ENCODE measurements at places on chromosomes 13 and 19.

GRCh38 chr19:29372461-29372860 lies 153.3 kb upstream of the VSTM2B start:
- DNase-seq = no peak

DNA sequence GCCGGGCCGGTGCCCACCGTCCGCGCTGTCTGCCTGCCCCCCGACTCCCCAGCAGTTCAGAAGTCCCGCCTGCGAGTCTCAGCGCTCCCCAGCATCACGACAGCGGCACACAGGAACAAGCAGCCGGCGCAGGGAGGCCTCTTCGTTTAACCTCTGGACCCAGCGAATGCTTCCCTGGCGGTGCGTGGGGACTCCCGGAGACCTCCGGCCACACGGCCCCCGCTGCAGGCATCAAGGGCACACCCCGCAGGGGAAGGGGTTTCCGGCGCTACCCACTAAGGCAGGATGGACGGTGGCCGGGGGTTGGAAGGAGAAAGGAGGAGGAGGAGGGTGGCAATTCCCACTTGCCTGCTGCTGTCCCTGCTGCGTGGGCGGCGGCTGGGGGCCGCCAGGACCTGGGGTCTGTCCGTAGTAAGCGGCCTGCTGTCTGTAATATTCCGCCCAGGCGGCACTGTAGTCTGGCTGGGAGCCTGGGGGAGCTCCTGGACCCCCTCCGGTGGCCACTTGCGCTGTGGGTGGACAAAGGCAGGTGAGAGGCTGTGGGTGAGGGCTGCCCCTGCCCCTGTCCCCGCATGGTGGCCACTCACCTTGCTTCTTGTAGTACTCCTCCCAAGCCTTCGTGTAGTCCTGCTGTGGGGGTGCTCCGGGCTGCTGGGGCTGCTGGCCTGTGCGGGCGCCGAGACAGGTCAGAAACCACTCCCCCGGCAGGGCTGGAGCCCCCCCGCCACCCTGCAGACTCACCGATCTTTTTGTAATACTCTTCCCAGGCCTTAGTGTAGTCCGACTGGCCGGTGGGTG lies 9.6 kb downstream of the KHSRP start:
- no peak for DNase-seq

- no peak for DNase-seq
Measured at GRCh38 chr13:28655561-28655960, 3.4 kb upstream of the POMP start.

DNA sequence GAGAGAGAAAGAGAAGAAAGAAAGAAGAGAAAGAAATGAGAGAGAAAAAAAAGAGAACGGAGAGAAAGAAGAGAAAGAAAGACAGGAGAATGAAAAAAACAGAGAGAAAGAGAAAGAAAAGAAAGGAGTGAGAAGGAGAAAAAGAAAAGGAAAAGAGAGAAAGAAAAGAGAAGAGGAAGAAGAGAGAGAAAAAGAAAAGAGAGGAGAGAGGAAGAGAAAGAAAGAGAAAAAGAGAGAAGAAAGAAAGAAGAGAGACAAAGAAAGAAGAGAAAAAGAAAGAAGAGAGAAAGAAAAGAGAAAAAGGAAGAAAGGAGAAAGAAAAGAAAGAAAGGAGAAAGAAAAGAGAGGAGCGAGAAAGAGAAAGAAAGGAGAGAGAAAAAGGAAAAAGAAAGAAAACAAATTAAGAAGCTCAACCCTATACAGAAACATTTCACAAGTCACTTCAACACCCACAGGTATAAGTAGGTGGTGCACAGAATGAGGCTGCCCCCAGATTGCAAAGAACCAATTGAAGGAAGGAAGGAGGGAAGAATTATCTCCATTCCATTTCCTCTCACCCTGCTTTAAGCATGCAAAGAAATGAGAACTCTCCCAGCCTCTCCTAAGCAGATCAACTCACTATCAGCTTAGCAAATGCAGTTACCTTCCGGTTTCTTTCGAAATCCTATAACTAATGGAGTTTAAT lies 98.8 kb upstream of the CACNA1A start:
- DNase-seq = no peak

- DNase-seq = no peak
Measured at GRCh38 chr19:28577233-28577632, 635.7 kb downstream of the UQCRFS1 start.

DNA sequence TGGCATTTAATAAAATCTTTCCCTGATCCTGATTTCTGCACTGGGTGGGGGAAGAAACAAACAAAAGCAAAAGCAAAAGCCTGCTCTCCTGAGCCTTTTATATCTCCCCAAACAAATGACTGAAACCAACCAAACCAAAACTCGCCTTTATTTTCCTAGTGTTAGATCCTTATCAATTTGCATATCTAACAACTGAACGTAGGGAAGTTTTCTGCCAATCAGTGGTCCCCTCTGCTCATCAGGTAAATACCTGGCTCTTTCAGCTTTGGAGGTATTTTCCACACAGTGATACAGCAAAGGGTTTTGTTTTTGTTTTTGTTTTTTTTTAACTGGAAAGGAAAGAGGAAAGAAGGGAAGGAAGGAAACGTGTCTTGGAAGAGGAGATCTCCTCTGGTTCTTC lies 3.3 kb downstream of the AMER2 start:
- no peak for DNase-seq

DNA sequence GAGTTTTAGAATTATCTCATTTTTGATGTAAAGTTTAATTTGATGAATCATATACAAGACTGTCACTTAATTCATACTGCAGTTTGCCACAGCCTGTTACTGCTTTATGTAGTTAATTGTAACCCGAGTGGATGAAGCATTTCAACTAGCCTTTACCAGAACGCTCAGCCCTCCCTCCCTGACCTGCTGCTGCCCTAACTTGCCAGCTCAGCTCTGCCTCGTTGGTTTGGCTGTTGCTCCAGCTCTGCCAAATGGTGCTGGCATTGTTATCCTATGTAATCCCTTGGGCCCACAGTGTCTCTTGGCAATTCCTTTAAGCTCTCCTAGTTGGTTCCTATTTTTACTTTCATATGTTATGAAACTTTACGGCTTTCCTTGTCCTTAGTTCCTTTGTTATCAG lies 113.3 kb downstream of the LMO7 start:
- DNase-seq = no peak

DNA sequence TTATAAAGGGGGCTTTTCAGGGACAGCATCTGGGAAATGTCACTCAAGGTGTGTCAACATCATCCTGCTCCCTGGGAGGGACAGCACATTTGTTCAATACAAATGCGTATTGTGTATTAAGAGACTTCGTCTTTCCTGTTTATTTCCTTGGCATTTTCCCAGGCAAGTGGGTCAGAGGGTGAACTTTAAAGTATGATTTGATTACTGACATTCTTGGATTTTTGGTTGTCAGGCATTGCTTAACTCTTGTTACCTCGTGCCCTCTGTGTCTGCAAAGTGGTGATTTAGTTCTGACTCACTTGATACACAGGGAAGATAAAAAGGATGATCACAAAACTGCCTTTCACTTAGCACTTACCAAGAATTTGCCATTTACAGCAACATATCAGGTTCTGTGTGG lies 292.7 kb downstream of the SUCLA2 start:
- no peak for DNase-seq

- no peak for DNase-seq
Measured at GRCh38 chr13:73198991-73199411, 140.2 kb downstream of the KLF5 start.

- DNase-seq = no peak
Measured at GRCh38 chr13:76168661-76169060, 532.5 kb downstream of the LMO7 start.

DNA sequence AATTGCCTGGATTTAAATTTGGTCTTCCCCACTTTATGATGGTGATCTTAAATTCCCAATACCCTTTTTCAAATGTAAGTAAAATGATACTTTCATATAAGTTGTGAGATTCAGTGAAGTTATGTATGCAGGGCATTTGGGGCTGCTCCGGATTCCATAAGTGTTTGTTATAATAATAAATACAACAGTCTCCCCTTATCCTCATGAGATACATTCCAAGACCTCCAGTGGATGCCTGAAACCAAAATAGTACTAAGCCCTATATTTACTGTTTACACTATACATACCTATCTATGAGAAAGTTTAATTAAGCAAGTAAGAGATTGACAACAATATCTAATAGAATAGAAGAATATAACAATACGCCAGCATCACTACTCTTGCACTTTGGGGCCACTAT lies 2237.8 kb downstream of the PCDH9 start:
- no peak for DNase-seq

Data from esophagus squamous epithelium (tissue), 5 donors.